Heart right ventricle (tissue), 16 donors: ENCODE measurements at places on chromosomes 11 and 22.

- DNase-seq = no peak
These were observed 752.4 kb downstream of the NELL1 start for GRCh38 chr11:21421711-21422329.

GRCh38 chr11:34640050-34640923 lies 19.4 kb downstream of the EHF start:
- DNase-seq = no peak

DNA sequence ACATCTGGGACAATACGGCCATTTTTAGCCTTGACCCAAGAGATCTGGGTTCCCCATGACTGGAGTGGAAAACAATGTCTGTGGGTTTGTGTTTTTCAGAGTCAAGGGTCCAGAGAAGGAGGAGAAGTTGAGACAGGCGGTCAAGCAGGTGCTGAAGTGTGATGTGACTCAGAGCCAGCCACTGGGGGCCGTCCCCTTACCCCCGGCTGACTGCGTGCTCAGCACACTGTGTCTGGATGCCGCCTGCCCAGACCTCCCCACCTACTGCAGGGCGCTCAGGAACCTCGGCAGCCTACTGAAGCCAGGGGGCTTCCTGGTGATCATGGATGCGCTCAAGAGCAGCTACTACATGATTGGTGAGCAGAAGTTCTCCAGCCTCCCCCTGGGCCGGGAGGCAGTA lies 15.7 kb downstream of the NNMT start:
- no peak for DNase-seq

DNA sequence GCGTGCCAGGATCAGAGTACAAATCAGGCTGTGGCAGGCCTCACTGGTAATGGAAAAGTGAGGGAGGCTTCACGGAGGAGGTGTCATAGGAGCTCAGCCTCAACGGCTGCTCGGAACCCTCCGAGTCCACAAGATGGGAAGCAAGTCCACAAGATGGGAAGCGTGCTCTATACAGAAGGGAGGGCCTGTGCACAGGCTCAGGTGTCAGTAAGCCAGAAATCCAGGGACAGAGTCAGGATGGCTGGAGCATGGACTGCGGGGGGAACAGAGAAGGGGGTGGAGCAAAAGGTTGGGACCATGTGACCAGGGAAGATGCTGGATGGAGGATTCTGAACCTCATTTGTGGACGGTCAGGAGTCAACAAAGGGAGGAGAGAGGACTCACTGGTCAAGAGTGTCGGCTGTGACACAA lies 3.4 kb upstream of the DPP3 start:
- no peak for DNase-seq

- no peak for DNase-seq
These were observed 213.5 kb downstream of the OR4C45 start for GRCh38 chr11:50246183-50246582.

DNA sequence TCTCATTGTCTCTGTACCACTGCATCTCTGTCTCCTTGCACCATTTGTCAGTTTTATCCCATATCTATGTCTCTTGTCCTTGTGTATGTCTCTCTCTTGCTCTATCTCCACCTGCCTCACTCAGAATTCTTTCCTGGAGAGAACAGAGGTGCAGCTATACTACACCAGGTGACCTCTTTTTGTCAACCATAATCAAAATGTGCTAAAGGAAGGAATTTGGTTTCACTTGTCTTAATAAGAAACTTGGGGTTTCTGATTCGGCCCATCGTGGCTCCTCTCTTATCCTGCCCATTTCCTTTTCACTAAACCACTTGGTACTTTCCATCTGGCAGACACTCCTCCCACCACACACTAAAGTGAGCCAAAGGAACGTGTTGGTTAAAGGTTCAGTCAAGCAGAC lies 2.0 kb upstream of the C11orf42 start:
- DNase-seq = no peak

- peak; percentile 77 for DNase-seq
These were observed at the start of gene MPZL3 for GRCh38 chr11:118251858-118252652. TSS of gene MPZL3 (minus strand) at chr11:118252365. CDS start at chr11:118252294, 71 bp downstream.

DNA sequence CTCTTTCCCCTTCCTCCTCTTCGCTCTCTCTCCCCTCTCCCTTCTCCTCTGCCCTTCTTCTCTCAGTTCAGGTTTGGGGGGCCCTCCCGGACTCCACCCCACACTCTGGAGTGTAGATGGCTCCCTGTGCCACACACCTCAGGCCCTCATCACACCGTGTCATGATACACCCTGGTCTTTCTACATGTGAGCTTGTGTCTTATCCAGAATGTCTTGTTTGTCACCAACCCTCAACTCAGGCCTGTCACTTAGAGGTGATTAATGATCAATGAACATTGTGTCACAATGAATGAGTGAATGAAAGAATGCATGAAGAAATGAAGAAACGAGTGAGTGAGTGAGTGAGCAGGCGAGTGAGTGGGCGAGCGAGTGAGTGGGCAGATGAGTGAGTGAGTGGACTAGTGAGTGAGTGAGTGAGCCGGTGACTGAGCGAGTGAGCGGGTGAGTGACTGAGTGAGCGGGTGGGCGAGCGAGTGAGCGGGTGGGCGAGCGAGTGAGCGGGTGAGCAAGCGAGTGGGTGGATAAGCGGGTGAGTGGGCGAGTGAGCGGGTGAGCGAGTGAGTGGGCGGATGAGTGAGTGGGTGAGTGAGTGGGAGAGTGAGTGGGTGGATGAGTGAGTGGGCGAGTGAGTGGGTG lies 33.8 kb downstream of the CAPN1 start:
- DNase-seq = no peak

DNA sequence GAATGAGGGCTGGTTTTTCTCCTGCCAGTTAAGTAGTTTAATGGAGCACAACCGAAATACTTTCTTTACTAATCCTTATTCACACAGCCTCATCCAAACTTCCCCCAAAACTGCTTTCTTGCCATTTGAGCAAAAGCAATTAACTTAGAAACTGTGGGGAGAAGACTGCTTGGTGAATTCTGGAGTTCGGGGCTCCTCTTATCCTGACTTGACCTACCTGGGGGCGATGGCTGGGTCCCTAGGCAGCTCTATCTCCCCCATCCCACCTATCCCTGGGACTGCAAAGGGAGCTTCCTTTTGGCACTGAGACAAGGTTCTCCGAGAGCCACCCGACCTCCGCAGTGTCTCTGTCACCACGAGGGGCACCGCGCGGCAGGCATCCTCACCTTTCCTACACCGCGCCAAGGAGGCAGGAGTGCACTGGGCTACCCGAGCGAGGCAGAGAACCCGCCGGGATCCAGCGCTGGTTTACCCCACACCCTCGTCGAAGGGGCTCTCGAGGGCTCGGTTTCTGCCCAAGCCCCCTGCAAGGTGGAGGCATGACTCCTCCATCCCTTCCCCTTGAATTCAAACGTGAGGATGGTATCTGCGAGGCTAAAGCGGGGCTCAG lies 759 bp downstream of the DESI1 start:
- DNase-seq = peak; percentile 20

- DNase-seq = no peak
These were observed 24.6 kb downstream of the FLRT1 start for GRCh38 chr11:64060263-64060860.

- no peak for DNase-seq
These were observed 304.1 kb upstream of the ANO5 start for GRCh38 chr11:21888814-21889213.

DNA sequence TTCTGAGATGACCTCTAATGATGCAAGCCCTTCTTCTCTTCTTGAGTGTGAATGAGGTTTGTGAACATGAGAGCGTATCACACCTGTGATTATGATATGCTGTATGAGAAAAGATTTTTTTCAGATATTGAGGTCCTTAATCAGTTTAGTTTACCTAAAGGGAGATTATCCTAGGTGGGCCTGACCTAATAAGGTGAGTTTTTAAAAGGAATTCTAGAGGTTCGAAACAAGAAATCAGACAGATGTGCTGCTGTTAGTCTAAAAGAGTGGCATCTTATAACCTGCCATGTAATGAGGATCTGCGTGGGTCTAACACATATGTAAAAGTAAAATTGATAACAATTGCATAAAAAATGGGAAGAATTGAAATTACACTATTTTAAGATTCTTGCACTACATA lies 33.8 kb downstream of the MSANTD4 start:
- no peak for DNase-seq

DNA sequence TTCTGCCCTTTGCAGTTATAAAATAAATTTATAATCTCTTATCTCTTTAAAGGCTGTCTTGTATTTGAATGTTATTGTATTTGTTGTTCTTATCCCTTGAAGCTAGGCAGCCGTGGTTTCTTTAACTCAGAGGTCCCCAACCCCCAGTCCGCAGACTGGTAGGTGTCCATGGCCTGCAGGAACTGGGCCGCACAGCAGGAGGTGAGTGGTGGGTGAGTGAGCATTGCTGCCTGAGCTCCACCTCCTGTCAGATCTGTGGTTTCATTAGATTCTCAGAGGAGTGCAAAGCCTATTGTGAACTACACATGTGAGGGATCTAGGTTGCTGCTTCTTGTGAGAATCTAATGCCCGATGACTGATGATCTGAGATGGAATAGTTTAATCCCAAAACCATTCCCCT lies 380.0 kb upstream of the CCDC90B start:
- DNase-seq = no peak

GRCh38 chr22:49240016-49240380 lies 587.7 kb downstream of the BRD1 start:
- DNase-seq = no peak

DNA sequence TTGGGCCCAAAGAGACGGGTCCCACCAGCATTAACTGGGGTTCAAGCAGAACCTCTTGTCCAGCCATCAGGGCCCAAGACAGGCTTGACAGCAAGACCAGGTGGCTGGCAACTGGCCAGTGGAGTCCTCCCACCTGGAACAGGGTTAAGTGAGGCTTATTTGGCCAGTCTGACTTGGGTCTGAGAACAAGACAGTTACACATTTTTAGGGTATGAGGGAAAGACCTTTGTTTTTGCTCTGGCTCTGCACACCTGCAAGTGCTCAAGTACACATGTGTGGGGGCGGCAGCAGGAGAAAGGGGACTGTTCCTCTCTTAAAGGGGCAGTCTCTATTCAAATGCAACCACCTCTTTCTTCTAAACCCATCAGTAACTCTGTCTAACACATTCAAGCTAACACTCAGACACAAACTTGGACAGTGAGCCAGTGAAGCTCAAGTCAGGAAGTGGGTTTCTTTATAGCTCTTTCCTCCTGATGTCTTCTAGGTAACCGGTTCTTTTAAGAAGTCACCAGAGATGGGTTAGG lies 116.2 kb downstream of the ETS1 start:
- DNase-seq = no peak

- no peak for DNase-seq
These were observed 32.2 kb upstream of the PTPRJ start for GRCh38 chr11:47948137-47948536.

- no peak for DNase-seq
These were observed 58.3 kb downstream of the CEP164 start for GRCh38 chr11:117385906-117386305.

GRCh38 chr11:96113193-96113681 lies 189.3 kb upstream of the MTMR2 start:
- DNase-seq = no peak

DNA sequence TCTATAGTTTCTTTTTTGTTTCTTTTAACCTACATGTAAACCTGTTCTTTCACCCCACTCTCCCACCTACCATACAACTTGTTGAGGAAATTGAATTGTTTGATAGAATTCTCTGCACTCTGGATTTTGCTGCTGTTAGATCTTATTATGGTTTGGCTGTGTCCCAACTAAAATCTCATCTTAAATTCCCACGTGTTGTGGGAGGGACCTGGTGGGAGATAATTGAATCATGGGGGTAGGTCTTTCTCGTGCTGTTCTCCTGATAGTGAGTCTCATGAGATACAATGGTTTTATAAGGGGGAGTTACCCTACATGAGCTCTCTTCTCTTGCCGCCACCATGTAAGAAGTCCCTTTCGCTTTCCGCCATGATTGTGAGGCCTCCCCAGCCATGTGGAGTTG lies 15.0 kb upstream of the PITPNB start:
- DNase-seq = no peak

DNA sequence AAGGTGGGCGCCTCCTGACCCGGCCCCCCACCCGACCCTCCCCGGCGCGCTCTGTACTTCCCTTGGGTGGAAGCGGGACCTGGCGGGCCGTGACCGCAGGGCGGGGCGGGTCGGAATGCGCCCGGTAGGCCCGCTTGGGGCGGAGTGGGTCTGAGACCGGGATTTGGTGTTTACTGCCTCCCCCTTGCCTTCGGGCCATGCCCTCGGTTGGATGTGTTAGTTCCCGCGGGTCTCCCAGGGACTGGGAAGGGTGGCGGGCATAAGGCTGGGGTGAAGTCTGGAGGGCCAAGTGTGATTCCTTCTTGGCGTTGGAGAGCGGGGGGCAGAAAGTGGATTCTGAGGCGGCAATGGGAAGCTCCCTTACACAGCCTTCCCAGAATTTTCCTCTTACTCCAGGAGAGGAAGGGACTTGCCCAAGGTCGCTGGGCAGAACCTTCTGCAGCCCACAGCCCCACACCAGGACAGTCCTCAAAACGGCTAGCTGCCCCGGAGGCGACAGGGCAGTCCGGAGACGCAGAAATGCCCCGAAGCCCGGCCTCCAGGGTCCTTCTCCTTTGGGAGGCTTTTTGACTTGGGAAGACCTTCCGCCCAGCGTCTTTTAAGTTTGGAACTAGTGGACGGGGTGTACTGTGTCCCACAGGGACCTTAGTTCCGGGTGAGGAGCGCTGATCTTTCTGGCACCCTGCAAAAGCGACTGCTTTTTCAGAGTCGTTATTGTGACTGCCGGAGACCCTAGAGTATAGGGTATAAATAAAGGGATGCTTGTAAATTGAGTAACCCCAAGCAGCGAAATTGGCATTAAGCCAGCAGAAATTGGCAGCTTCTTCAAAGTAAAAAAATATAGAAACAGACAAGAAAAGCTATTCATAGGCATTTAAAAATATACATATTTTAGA lies 647 bp downstream of the SWAP70 start:
- DNase-seq = peak; percentile 52

- DNase-seq = no peak
These were observed 22.0 kb downstream of the TRAF6 start for GRCh38 chr11:36488096-36488495.

DNA sequence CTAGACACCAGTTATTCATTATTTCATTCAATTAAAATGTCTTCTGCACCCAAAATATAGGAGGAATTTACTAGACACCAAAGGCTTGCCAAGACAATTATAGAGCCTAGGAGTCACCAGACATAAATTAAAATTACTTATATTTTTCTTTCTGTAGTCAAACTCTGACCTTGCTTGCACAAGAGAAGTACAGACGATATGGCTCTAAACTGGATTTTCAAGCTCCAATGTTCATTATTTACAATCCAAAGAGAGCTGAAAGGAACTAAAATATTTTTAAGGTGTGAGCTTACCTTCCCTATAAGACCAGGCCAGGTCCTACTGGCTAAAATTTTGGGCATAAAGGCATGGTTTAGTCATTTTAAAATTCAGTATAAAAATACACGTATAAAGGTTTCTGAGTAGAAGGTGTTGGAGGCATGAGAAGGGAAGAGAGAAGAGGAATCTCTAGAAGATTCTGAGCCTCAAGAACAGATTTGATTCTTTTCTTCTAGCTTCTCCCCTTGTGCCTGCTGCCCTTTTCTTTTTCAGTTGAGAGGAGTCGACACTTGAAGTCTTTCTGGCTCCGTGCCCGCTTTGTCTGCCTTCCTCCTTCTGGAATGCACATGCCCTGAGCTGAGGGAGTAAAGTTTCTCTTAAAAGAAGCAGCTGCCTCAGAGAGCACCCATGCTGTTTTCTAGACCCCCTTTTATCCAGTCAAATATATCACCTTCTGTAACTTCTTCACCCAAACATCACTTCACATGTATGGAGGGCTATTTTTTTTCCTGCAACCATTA lies 13.5 kb downstream of the C11orf97 start:
- DNase-seq = peak; percentile 48

- no peak for DNase-seq
These were observed 4.5 kb upstream of the MYRF start for GRCh38 chr11:61747967-61748285.
